ENCODE measurements at places on chromosomes 4 and X.

DNA sequence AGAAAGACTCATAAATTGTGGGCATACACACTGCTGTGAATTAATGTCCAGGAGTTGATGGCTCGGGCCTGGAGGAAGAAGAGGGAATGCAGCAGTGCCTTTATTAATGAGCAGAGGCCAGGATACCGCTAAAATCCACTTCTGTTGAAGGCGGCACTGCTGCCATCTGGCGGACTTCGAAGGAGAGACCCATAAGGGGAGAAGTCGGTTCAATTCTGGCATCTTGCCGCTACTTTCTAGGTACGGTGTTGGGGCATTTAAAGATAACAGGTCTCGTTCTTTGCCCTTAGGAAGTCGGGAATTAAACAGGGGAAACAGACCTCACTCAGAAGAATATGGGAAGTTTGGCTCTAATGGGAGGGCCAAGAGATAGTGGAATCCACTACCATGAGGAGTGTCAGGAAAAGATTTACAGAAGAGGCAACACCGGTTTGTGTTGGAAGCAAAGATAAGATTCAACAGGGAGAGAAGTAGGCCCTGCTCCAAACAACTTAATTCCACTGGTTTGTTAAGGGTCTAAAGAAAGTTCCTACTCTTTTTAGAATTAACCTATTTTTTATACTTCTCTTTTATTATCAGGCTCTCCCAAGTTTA, 133.6 kb upstream of the GIMD1 start:
- DNase-seq = peak; percentile 55

DNA sequence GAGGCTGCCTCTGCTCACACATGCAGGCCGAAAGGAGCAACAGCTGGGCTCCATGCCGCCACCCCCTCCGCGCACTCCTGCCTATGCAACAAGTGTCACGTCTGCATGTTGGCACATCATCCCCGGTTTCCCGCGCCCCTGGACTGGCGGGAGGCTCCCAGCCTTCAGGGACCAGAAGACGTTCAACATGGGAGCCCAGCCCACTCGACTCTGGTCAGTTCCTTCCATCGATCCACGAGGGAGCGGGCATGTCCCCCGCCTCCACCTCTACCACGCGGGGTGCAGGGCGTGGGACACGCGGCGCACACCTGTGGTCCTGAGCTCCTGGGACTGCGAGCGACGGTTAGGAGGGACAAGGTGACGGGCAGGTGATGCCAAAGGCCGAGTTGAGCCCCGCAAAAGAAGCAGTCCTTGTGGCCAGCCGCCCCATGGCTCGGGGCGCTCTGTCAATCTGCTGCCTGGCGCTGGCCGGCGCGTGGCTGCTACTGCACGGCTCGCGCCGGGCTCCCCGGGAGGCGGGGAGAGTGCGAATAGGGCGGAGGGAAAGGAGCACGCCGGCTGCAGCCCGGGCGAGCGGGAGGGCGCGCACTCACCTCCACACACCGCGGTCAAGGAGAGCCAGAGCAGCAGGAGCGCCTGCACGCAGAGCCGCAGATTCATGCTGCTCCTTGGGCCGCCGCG, 645 bp downstream of the APLN start:
- peak; percentile 26 for DNase-seq

GRCh38 chr4:174681723-174682300, 147.2 kb downstream of the GLRA3 start:
- DNase-seq = no peak

GRCh38 chrX:8429692-8430249, 34.9 kb upstream of the VCX3B start:
- no peak for DNase-seq

DNA sequence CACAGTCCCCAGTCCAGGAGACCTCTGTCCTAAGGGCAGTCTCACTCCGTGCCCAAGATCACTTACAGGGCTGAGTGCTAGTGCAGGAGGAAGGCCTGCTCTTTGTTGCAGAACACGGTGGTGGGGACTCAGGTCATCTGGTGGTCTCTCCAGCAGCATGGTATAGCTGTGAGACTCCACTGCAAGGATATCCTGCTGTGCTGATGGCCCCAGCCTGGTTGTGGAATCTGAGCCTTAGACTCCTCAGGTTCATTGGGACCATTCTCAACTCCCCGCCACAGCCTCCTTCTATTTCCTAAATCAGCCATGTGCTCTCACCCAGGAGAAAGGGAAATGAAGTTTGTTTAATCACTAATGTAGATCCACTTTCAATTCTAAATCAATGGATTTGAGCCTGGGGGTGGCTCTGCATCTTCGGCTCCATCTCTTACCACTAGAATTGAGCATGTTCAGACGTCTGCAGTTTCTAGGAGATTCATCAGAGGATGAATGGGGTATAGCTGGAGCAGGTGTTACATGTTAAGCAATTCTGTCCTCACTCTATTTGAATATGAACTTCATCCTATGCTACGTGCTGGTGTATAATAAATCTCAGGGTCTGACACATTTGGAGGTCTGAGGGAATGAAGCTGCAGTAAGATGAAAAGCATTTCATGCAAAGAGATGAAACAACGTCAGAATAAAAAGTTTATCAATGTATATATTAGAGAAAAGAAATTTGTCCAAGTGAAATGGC, 189.2 kb downstream of the MGST2 start:
- no peak for DNase-seq

- DNase-seq = no peak
Observed at GRCh38 chr4:165299399-165300060, 27.9 kb upstream of the MSMO1 start.

- no peak for DNase-seq
Observed at GRCh38 chr4:123628288-123628687, 231.7 kb downstream of the SPRY1 start.

DNA sequence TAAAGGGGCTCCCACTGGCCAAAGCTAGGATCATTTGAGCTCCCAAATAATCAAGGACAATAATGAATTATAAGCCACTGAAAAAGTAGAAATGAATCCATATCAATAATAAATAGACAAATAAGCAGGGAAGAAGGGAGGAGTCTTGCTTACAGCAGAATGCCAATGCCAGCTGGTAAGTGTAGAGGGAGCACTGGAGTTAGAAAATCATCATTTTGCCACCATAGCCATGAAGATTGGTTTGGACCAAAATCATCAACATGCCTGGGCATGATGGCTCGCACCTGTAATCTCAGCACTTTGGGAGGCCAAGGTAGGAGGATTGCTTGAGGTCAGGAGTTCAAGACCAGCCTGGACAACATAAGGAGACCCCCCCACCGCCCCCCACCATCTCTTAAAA, 20.4 kb upstream of the SH3KBP1 start:
- no peak for DNase-seq

GRCh38 chrX:4263030-4263803, 549.8 kb upstream of the PRKX start:
- DNase-seq = no peak

- no peak for DNase-seq
Observed at GRCh38 chr4:169906821-169907220, 119.4 kb downstream of the MFAP3L start.

DNA sequence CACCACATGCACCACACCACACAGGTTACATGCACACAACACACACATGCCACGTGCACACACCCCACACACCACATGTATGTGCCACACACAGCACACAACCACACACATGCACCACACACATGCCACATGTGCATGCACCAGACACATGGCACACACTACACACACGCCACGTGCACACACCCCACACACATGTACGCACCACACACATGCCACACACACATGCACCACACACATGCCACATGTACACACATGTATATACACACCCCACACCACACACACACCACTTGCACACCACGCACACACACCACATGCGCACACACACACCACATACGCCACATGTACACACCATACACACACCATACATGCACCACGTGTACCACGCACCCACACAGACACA, 19.6 kb upstream of the MSANTD1 start:
- DNase-seq = no peak

DNA sequence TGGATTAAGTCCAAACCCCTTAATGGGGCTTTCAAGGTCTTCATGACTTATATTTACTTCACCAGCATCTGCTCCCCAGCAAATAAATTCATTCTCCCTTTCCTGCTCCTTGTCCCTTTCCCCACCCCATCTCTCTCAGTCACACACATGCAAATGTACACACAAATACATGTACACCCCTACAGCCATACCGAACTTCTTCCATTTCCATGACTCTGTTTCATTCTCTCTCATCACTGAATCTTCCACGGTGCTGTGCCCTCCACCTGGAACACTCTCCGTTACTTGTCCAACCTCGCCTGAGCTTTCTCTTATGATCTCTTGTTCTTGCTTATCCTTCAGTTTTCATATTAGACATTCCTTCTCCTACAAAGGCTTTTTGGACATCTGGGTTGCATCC, 22.0 kb upstream of the RPA4 start:
- no peak for DNase-seq

GRCh38 chr4:110617646-110618580, 5.0 kb downstream of the PITX2 start:
- DNase-seq = no peak
